ENCODE measurements at places on chromosomes 3 and 15. TPM values are rescaled to one million over a fixed set of nuclear protein-coding genes. Genes with fewer than 3 reads are reported as not detected.

LEKR1 gene
- total RNA-seq, result 0.66 TPM

GPX1 gene
- total RNA-seq, result 127 TPM

APOD gene
- total RNA-seq, result 0.43 TPM

MKRN2OS gene
- total RNA-seq, result 0.31 TPM

ZMYND10 gene
- total RNA-seq, result 0.70 TPM

PRR20G gene
- total RNA-seq, result not detected

BFSP2 gene
- not detected for total RNA-seq

HIGD2B gene
- total RNA-seq, result 0.24 TPM

FETUB gene
- 4.4 TPM for total RNA-seq

MKRN3 gene
- not detected for total RNA-seq

DNA sequence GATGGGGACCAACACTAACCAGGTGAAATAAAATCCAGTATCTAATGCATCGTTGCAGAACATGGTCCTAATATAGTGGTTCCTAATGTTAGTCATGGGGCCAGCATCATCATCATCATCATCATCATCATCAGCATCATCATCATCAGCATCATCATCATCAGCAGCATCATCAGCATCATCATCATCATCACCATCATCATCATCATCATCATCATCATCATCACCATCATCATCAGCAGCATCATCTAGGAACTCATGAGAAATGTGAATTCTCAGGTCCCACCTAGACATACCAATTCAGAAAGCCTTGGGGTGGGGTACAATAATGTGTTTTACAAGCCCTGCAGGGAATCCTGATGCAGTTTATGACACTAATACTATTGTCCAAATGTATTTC, 179.4 kb upstream of the LRRN1 start:
- DNase-seq, result no peak
- H3K4me3 ChIP-seq, result no peak overlapping the region
- H3K27ac ChIP-seq, result no peak overlapping the region
- no peaks in the 10 kb centered on the region for H3K4me1 ChIP-seq
- H3K27me3 ChIP-seq, result no peaks in the 10 kb centered on the region

GRCh38 chr15:68052431-68052830, 1.7 kb upstream of the PIAS1 start:
- no peak for DNase-seq
- H3K27ac ChIP-seq, result no peak overlapping the region
- H3K36me3 ChIP-seq, result no peaks in the 10 kb centered on the region
- no peaks in the 10 kb centered on the region for H3K27me3 ChIP-seq

GRCh38 chr3:40054568-40055222, 245.3 kb downstream of the MYRIP start:
- H3K4me3 ChIP-seq, result no peak overlapping the region
- no peaks in the 10 kb centered on the region for H3K4me1 ChIP-seq
- no peak overlapping the region for H3K27ac ChIP-seq

GRCh38 chr3:38154033-38154494, 11.3 kb upstream of the OXSR1 start:
- no peak for DNase-seq
- no peaks in the 10 kb centered on the region for H3K36me3 ChIP-seq
- H3K4me3 ChIP-seq, result no peak overlapping the region
- no peaks in the 10 kb centered on the region for H3K27me3 ChIP-seq
- no peak overlapping the region for H3K27ac ChIP-seq
- H3K4me1 ChIP-seq, result no peaks in the 10 kb centered on the region

GRCh38 chr3:170746175-170746942, 123.6 kb downstream of the RPL22L1 start:
- H3K27me3 ChIP-seq, result no peaks in the 10 kb centered on the region
- H3K27ac ChIP-seq, result no peak overlapping the region
- H3K36me3 ChIP-seq, result no peaks in the 10 kb centered on the region
- no peaks in the 10 kb centered on the region for H3K4me1 ChIP-seq

GRCh38 chr3:46852839-46853355, 10.3 kb downstream of the MYL3 start:
- H3K27ac ChIP-seq, result no peak overlapping the region
- no peak for DNase-seq
- H3K36me3 ChIP-seq, result no peaks in the 10 kb centered on the region
- H3K27me3 ChIP-seq, result no peaks in the 10 kb centered on the region
- no peak overlapping the region for H3K4me3 ChIP-seq

DNA sequence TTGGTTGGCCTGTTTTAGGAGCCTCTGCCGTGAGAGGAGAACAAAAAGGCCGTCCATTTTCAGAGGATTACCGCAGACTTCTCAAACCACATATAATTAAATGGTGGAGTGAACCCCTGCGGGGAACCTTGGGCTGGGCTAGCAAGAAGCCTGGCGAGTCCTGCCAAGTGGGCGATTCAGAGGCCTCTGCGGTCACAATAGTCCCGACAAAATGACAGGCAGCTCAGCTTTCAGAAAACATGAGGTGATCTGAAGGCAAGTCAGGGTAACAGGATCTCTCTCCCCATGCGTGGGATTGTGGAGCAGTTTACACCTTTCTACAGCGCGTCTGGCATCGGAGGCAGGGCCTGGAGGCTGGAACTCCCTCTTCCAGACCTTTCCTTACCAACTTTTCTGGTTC, 134.8 kb downstream of the ASB7 start:
- H3K4me3 ChIP-seq, result no peak overlapping the region
- no peak overlapping the region for H3K27ac ChIP-seq
- no peaks in the 10 kb centered on the region for H3K4me1 ChIP-seq
- H3K36me3 ChIP-seq, result no peaks in the 10 kb centered on the region
- no peak for DNase-seq

GRCh38 chr15:51132384-51133139, 37.9 kb upstream of the TNFAIP8L3 start:
- no peaks in the 10 kb centered on the region for H3K27me3 ChIP-seq
- no peaks in the 10 kb centered on the region for H3K4me1 ChIP-seq
- no peaks in the 10 kb centered on the region for H3K36me3 ChIP-seq
- no peak overlapping the region for H3K4me3 ChIP-seq

GRCh38 chr15:40995656-40996055, 42.4 kb downstream of the CHAC1 start:
- no peaks in the 10 kb centered on the region for H3K27me3 ChIP-seq
- DNase-seq, result no peak
- no peak overlapping the region for H3K4me3 ChIP-seq
- no peak overlapping the region for H3K27ac ChIP-seq
- peaks cover under 1% of the 10 kb centered on the region for H3K4me1 ChIP-seq

DNA sequence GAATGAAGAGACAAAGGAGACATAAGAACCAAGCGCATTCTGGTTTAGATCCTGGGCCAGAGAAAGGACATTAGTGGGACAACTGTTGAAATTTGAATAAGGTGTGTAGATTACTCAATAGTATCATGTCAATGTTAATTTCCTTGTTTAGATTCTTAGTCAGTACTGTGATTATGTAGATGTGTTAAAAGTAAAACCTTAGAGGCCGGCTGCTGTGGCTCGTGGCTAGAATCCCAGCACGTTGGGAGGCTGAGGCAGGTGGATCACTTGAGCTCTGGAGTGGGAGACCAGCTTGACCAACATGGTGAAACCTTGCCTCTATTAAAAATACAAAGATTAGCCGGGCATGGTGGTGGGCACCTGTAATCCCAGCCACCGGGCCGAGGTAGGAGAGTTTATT, 26.7 kb downstream of the CYP8B1 start:
- no peaks in the 10 kb centered on the region for H3K36me3 ChIP-seq
- H3K4me3 ChIP-seq, result no peak overlapping the region
- H3K4me1 ChIP-seq, result peaks cover 6% of the 10 kb centered on the region
- no peaks in the 10 kb centered on the region for H3K27me3 ChIP-seq
- H3K27ac ChIP-seq, result no peak overlapping the region

DNA sequence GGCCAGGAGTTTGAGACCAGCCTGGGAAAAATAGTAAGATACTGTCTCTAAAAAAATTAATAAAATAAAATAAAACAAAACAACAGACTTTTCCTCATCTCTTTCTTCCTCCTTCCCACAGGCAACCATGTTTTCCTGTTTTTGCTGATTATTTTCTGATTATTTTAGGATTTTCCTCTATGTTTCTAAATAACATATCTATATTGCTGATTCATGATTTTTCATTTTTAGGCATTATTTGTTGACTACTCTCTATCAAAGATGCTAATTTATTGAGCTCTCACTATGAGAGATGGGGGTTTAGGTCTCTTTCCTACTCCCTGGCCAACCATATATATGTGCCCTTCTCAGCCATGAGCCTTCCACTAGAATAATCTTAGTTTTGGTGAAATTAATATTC, 45.4 kb downstream of the SOX14 start:
- no peaks in the 10 kb centered on the region for H3K36me3 ChIP-seq
- no peak overlapping the region for H3K27ac ChIP-seq
- no peak overlapping the region for H3K4me3 ChIP-seq
- H3K27me3 ChIP-seq, result no peaks in the 10 kb centered on the region

- H3K27me3 ChIP-seq, result no peaks in the 10 kb centered on the region
- no peak for DNase-seq
- H3K36me3 ChIP-seq, result no peaks in the 10 kb centered on the region
- H3K4me3 ChIP-seq, result no peak overlapping the region
Observed at GRCh38 chr3:156448300-156448699, 106.6 kb downstream of the SSR3 start.

DNA sequence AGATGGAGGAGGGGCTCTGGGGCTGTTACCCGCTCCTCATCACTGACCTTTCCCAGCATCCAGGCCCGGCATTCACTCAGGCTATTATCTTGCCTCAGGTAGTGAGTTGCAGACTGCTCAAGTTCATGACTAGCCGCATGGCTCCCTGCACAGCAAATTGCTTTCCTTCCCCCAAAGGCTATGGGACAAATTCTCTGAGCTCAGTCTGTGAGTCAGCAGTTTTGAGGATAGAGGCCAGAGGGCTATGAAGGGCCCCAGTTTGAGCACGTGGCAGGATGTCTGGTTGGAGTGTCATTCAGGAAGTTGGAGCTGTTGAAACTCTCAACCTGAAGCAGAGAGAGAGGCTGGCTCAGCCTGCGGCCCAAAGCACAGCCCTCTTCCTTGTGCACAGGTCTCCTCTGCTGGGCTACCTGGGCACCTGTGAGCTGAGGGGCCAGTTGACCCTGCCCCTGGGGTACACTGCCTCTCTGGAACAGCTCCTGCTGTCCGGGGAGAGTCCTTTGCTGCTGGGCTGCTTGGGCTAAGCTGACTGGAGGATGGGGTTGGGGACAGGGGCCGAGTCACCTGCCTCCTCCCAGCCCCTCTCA, 7.9 kb downstream of the FAH start:
- no peak overlapping the region for H3K4me3 ChIP-seq
- H3K4me1 ChIP-seq, result peaks cover 14% of the 10 kb centered on the region
- peak overlapping the region; percentile 51 for H3K27ac ChIP-seq

GRCh38 chr3:87996882-87997281, 61.9 kb downstream of the CGGBP1 start:
- H3K36me3 ChIP-seq, result no peaks in the 10 kb centered on the region
- no peaks in the 10 kb centered on the region for H3K4me1 ChIP-seq
- no peaks in the 10 kb centered on the region for H3K27me3 ChIP-seq
- H3K4me3 ChIP-seq, result no peak overlapping the region
- H3K27ac ChIP-seq, result no peak overlapping the region

- no peaks in the 10 kb centered on the region for H3K4me1 ChIP-seq
- H3K27ac ChIP-seq, result no peak overlapping the region
- DNase-seq, result peak; percentile 52
- H3K27me3 ChIP-seq, result no peaks in the 10 kb centered on the region
- H3K4me3 ChIP-seq, result no peak overlapping the region
Observed at GRCh38 chr15:92653836-92654539, 1.6 kb downstream of the FAM174B start.

DNA sequence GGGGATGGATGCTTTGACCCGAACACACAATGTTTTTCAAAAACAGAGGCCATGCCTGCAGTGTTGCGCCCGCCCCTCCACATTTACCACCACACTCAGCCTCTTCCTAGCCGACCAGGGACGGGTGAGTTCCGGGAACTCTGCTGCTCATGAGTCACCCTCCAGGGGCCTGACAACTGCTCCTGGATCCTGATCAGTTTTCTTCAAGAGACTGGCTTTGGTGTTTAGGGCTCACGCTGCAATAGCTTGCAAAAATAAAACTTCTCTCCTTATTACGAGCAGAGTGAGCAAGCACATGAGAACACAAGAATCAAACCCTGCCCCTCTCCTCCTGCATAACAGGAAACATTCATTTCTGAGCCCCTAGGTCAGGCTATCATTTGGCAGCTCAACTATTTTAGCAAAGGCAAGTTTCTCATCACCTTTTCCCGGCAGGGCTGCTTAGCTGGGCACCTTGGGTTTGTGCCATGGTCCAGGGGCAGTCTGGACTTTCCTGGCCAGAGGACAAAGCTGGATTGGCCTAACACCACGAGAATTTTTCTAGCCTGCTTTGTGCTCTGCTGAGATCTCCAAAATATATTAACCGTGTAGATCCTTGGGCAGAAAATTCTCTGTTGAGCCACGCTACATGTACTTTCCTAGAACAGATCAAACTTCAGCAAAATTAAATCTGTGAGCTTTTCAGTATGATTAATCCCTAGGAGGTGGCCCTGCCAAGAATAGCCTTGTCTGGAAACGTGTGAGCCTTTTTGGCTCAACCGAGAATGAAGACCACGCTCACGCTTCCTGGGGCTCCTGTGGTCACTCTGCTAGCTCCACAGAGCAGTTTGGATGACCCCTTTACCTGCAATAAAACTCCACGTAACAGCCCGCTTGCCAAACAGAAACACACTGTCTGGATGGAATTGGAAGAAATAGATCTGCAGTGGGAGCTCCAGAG, 52.7 kb upstream of the SPATA12 start:
- no peaks in the 10 kb centered on the region for H3K27me3 ChIP-seq
- no peak overlapping the region for H3K27ac ChIP-seq
- no peak for DNase-seq
- no peaks in the 10 kb centered on the region for H3K4me1 ChIP-seq
- no peaks in the 10 kb centered on the region for H3K36me3 ChIP-seq

- H3K4me3 ChIP-seq, result no peak overlapping the region
- H3K27me3 ChIP-seq, result no peaks in the 10 kb centered on the region
- no peak for DNase-seq
- H3K4me1 ChIP-seq, result no peaks in the 10 kb centered on the region
Observed at GRCh38 chr3:62529230-62529629, 155.9 kb upstream of the FEZF2 start.

DNA sequence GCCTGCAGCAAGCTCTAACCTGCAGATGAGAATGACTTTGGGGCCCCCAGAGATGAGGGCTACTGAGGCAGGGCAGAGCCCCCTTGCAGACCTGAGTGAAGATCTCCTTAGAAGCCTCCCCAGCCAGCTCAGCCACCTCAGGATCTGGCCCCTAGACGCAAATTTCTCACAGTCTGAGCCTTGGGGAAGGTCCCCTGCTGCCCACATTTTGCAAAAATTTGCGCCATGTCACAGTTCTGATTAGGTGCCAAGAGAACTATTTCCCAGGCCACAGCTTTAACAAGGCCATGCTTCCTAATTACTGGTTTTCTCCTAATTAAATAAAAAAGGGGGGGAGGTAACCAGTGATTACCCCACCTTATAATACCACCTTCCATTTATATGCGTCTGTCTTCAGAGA, 81.0 kb upstream of the HES1 start:
- peaks cover 20% of the 10 kb centered on the region for H3K4me1 ChIP-seq
- H3K27me3 ChIP-seq, result no peaks in the 10 kb centered on the region
- H3K27ac ChIP-seq, result no peak overlapping the region
- no peak overlapping the region for H3K4me3 ChIP-seq

- no peaks in the 10 kb centered on the region for H3K4me1 ChIP-seq
- H3K4me3 ChIP-seq, result no peak overlapping the region
- no peak for DNase-seq
- no peaks in the 10 kb centered on the region for H3K36me3 ChIP-seq
- no peak overlapping the region for H3K27ac ChIP-seq
Observed at GRCh38 chr15:99719096-99719541, 14.1 kb downstream of the LYSMD4 start.

Data from right lobe of liver (tissue), 6 donors.